NCI-H187 treated with DMSO at 0.1 percent for 48 hours (cell line): ENCODE measurements at places on chromosomes 6 and 20.

DNA sequence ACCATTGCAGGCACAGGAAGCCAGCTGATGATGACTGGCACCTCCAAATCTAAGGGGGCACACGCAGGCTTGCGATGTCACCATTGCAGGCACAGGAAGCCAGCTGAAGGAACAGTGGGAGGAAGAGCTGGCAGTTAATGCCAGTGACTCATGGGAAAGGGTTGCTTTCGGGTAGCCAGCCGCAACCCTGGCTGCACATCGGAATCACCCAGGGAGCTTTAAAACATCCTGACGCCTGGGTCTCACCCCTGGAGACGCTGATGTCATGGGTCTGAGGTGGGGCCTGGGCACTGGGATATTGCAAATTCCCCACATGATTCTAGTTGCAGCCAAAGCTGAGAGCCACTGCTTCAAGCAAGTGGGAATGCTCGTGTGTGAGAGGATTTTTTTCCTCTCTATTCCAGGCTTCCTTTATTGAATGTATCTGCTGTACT, 16.1 kb upstream of the CCN6 start:
- no peak for DNase-seq

GRCh38 chr6:36791521-36792135, 47.6 kb downstream of the CPNE5 start:
- no peak for DNase-seq

DNA sequence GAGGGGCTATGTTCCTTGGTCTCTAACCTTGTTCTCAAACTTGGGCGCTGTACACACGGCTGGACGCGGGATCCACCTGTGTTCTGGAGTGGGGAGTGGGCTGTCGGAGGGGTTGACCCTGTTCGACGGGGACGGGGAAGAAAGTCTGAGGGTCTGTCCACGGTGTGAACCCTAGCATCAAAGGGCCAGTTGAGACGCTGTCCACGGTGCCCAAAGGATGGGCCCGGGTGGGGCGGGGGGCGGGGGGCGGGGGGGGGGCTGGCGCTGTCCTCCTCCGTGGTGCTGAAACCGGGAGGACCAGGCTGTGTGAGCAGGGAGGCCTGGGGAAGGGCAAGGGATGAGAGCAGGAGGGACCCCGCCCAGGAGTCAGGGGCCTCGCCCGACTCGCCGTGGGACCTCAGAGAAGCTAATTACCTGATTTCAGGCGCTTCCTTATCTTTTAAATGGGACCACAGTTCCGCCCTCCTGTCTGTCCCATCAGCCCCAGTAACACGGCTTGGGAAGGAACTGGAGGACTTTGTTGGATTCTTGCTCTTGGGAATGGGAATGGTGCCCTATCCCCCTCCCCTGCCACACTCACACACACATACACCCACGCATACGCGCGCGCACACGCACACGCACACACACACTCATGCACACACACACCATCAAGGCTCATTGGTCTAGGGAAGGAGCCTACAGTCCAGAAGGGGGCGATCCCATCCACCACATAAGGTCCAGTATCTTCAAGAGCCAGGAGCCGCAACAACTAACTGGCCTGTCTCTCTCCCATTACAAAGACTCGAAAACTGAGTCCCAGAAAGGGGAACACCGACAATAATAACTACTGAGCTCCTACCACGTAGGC, 1.0 kb upstream of the VSTM2L start:
- no peak for DNase-seq

DNA sequence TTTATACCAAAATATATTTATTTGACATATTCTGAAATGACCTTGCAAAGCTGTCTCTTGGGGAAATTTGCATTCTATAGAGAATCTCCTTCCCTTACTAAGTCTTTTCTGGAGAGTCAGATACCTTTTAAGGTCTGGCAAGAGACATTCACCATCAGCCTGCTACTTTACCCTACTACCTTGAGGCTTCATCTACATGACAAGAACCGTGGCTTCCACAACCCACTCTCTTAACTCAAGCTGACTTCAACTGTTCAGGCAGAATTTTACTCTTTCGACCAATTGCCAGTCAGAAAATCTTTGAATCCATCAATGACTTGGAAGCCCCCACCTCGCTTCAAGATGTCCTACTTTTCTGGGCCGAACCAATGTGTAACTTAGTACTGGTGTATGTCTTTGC, 314.2 kb downstream of the LAMA2 start:
- DNase-seq = no peak

DNA sequence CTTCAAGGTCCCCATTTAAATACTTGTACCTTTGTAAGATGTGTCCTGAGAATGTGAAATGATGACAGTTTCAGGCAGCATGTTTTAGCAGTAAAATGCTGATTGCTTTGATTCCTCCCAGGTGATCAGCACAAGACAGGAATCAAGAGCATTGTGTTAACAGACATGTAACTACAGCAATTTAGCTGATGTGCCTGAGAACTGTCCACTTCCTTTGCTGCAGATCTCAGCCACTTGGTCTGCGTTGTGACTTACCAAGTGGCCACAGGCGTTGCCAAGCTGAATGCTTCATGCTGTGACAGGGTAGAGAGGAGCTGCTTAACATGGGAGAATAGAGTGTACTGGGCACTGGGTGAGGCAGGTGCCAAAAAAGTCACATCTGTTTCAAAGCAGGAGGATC, 767.0 kb upstream of the POU3F2 start:
- DNase-seq = no peak

DNA sequence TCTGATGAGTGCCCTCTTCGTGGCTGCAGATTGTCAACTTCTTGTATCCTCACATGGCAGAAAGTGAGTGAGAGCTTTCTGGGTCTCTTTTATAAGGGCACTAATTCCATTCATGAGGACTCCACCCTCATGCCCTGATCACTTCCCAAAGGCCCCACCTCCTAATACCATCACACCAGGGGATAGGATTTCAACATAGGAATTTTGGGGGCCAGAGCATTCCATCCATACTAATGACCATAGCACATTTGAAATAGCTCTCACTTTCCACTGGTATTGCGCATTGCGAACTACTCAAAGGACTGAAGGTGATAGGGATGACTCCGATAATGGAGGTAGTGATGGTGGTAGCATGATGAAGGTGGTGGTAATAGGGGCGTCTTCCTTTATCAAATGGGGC, 324.3 kb downstream of the PRL start:
- DNase-seq = no peak

DNA sequence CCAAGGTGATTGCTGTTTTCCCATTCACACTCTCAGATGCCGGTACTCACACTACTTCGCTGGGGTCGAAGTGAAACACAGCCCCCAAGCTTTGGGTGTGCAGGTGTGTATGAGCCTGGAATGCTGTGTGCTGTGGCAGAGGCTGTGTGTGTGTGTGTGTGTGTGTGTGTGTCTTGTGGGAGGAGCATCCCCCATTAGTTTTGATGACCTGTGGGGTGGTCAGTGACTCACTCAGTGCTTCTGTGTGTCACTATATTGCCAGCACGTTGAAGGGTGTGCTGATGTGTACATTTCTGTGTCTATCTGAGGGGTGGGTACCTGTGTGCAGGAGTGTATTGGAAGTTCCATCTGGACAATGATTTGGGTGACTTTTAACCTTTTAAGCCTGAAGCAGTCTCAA, 5.0 kb upstream of the SLC12A5 start:
- no peak for DNase-seq

- no peak for DNase-seq
These were observed 32.8 kb upstream of the HBS1L start for GRCh38 chr6:135087403-135087802.

DNA sequence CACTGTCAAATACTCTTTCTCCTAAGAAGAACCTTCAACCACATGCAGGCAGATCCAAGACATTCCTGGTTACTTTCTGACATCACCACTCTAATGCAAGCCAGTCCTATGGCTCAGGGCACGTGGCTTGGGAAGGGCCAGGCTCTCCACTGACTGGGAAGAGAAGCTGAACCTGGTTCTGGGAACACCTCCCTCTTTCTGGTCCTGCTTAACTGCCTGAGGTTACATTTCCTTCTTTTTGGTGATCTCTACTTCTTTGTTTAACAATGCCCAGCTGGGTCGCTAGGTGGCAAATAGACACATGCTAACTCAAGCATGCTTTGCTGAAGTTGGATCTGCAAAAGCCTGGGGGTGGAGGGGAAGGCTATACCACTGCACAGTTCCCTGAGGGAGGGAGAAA, 249.8 kb downstream of the GMDS start:
- DNase-seq = no peak

DNA sequence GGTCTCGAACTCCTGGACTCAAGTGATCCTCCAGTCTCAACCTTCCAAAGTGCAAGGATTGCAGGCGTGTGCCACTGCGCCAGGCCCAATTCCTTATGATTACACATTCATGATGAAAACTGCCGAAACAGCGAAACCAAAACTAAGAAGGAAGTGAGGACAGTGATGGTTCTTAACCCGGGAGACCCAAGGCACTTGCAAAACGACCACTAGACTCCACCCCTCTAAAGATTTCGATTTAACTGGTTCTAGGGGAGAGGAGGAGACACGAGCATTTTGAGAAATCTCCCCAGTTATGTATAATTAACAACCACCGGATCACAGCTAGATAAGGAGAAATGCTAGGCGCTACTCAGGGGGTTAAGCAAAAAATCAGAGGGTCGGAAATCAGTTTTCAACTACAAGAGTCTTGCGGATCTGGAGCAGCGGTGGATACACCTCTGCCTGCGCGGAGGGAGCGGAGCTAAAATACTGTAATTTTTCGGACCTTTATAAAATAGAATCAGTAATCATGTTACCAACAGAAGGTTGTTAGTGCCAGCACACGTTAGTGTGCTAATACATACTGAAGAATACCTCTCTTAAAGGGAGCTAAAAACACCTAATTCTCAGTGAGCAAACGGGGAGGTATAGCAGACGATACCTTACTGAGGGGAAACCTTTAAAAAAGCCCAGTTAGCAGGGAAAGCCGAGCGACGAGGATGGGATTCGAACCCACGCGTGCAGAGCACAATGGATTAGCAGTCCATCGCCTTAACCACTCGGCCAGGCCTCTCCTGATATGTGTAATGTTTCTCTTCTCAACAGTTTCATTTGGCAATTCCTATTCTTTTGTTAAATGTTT, 60.0 kb upstream of the BTN3A2 start:
- no peak for DNase-seq

DNA sequence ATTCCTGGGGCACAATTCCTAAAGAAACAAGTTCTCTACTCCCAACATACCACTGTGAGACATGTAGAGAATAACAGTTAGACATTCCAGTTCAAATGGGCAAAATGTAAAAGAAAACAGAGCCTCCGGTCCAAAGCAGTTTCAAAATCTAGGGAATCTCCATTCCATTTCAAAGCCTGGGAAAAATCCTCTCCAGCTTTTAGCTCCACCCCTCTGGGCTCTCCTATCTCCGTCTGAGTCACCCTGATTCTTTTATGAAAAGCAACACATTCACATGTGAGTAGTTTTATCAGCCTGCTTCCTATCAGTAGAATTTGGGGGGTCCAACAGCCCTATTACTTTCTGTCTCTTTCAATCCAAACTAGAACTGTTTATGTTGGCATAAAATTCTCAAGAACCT, 3.7 kb downstream of the CSNK2A1 start:
- no peak for DNase-seq

GRCh38 chr6:117919775-117920729, 13.0 kb downstream of the SLC35F1 start:
- DNase-seq = no peak
